ENCODE measurements at places on chromosomes 13 and 19.

GRCh38 chr19:34512254-34512822 is 30.8 kb downstream of the WTIP start:
- DNase-seq, result no peak

- no peak for DNase-seq
Observed at GRCh38 chr19:31527443-31527842, 178.2 kb upstream of the TSHZ3 start.

DNA sequence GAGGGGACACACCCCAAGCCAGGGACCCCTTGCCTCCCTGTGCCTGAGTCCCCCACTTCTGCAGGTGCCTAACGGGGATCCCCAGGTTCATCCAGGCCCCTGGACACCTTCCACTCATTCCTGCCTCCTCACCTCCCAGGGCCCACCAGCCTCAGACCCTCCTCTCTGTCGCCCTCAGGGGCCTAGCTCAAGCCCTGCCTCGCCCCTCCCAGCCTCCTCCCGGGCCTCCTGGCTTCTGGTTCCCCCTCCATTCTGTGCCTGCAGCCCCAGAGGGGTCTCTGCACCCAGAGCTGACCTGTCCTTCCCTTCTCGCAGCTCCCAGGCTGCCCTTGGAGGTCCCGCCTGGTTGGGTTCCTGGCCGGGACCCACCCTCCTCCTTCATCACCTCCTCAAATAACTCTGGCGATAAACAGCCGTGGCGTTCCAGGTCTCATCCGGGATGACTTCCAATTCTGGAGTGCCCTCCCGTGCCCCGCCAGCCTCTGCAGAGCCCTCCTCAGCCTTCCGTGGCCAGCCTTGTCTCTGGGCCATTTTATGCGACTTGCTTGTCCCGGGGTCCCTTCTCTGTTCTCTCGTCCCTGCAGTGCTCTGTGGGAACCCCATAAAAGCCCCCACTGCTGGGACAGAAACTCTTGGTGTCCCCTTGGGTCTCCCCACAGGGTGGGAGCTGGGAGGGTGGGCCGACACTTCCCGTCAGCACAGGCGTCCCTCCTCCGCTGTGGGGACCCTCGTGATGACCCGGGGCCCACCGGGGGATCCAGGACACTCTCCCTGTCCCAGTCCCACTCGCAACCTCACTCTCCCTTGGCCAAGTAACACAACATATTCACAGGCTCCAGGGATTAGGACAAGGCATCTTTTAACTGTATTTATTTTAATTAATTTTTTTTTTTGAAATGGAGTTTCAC is 9.2 kb downstream of the JOSD2 start:
- DNase-seq, result no peak

DNA sequence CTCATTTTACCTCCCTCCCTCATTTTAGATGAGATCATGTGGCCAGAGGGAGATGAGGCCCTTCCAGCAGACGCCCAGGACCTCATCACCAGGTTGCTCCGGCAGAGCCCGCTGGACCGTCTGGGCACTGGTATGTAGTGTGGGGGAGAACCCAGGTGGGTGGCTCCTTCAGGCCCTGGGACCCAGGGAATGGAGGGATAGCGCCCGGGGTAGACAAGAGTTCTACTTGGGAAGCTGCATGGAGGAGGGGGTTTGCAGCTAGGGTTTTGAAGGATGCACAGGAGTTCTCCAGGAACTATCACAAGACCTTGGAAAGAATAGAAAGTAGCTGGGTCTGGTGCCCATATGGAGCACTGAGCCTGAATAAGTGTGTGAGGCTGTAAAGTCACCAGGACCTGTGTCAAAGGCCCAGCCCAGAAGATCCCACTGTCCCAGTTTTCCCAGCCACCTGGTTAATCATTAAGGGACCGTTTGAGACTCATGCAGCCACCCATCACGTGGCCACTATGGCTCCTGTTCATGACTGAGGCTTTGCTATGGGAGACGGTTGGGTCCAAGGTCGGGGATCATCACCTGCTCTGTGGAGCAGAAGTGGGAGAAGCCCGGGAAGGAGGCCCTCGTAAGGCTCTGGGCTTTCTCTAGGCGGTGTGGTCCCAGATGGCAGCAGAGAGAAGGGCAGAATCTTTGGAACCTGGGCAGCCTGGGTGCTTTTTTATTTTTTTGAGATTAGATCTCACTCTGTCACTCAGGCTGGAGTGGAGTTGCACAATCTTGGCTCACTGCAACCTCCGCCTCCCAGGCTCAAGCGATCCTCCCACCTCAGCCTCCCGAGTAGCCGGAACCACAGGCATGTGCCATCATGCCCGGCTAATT is 17.0 kb upstream of the PIK3R2 start:
- DNase-seq, result no peak

GRCh38 chr19:13610039-13610691 is 103.9 kb upstream of the CACNA1A start:
- DNase-seq, result peak; percentile 89

DNA sequence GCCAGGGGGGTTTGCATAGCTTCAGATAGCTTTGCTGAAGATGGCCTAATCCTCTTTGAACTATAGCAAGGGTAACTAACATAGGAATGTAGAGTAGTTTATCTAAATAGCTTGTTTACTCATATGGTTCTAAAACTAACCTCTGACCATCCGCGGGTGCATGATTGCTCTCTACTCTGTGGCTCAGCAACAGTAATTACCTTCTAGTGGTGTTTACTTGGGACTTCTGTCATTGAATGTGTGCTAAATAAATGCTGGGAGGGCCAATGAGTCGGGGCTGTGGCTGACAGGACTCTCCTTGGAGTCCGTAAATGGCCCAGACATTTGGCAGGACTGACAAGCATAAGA is 1461.9 kb downstream of the UQCRFS1 start:
- no peak for DNase-seq

- peak; percentile 5 for DNase-seq
Observed at GRCh38 chr13:113491418-113491883, 940 bp upstream of the DCUN1D2 start.

DNA sequence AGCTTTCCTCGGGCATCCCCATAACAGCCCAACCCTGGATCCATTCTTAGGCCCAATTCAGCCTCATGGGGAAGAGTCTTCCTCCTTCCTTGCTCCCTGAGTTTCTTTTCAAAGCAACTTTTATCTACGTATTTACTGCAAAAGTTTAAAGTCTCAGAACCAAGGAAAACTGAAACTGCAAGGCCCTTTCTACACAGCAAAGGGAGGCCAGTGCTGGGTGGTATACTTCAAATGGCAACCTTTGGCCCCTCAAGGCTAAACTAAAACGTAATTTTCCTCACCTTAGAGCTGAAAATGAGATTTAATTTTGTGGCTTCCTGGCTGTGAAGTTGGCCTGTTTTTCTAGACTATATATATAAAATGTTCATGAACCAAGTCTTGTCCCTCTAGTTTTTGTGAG is 5.6 kb downstream of the CDX2 start:
- no peak for DNase-seq

GRCh38 chr13:66415444-66415843 is 814.7 kb downstream of the PCDH9 start:
- no peak for DNase-seq

- peak; percentile 29 for DNase-seq
Observed at GRCh38 chr19:17402982-17403855, 2.2 kb downstream of the BST2 start.

- DNase-seq, result no peak
Observed at GRCh38 chr13:42484386-42484785, 89.6 kb upstream of the TNFSF11 start.

GRCh38 chr13:23844132-23844531 is 45.1 kb downstream of the MIPEP start:
- no peak for DNase-seq

DNA sequence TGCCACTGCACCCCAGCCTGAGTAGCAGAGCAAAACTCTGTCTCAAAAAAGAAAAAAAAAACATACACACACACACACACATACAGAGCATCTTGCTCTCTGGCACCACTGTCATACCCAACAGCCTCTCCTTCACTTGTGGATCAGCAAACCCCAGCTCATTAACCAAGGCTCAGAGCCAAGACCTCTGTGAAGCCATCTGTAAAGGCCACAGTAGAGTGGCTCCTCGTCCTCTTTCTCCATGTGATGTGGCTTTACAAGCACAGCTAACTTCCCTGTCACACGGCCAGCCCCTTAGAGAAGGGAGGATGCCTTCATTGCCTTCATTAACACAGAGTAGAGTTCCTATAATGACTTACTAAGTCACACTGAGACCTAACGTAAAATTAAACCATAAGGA is 62.7 kb upstream of the LSM14A start:
- no peak for DNase-seq

DNA sequence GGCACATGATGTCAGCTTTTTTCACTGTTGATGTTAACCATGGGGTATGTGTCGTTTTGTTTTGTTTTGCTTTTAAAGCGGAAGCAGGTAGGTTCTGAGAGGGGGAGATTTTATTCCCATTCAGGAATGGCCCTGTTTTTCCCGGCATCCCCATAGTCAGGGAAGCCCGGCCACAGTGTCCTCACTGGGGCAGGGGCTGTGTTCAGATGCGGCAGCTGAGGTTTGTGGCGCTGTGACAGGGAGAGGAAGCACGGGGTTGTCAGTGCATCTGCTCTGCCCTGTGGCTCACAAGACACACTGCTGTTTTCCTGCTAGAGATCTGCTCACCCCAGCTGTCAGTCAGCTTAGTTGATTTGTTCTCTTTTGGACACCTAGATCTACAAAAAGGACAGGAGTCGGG is 27.6 kb downstream of the ANKRD27 start:
- no peak for DNase-seq

- DNase-seq, result peak; percentile 66
Observed at GRCh38 chr19:13089139-13089856, 13.4 kb downstream of the LYL1 start.

DNA sequence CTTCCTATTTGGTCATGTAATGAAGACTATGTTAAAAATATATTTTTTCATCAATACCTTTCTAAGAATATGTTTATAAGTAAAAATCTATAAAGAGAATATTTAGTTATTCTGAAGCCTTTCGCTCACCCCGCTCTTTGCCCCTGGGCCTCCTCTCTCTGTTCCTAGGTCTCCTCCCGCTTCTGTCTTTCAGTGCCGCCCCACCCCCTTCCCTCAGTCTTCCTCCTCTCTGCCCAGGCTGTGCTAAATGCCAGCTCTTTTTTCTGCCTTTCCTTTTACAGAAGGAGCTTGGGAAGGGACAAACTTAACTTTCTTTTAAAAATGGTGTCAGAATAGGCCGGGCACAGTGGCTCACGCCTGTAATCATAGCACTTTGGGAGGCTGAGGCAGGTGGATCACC is 22.8 kb downstream of the HIF3A start:
- no peak for DNase-seq

- no peak for DNase-seq
Observed at GRCh38 chr13:96686286-96686685, 308.0 kb downstream of the OXGR1 start.

DNA sequence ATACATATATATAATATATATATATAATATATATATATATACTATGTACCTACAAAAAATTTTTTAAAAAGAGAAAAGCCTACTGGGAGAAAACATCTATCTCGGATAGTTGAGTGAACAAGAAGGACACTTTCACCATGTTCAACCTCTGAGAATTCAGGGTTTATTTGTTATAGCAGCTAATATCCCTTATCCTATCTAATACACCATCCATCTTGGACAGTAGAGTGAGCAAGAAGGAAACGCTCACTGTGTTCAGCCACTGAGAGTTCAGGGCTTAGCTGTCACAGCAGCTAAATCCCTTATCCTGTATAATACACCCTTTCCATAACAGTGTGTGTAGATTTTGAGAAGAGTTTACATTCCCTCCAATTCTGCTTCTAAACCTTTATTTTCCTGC is 38.1 kb upstream of the CACNA1A start:
- no peak for DNase-seq

- peak; percentile 62 for DNase-seq
Observed at GRCh38 chr13:38350114-38350617, 515 bp downstream of the UFM1 start.

DNA sequence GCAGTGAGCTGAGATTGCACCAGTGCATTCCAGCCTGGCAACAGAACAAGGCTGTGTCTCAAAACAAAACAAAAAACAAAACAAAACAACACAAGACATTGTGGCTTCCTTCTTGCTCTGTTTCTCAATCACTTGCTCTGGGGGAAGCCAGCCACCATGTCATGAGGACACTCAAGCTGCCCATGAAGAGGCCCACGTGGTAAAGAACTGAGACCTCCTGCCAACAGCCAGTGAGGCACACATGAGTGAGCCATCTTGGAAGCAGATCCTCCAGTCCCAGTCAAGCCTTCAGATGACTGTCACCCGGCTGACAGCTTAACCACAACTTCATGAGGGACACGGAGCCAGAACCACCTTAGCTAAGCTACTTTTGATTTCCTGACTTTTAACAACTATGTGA is 25.2 kb downstream of the CPT1C start:
- no peak for DNase-seq

GRCh38 chr19:12648088-12648487 is 18.5 kb downstream of the MAN2B1 start:
- DNase-seq, result no peak

DNA sequence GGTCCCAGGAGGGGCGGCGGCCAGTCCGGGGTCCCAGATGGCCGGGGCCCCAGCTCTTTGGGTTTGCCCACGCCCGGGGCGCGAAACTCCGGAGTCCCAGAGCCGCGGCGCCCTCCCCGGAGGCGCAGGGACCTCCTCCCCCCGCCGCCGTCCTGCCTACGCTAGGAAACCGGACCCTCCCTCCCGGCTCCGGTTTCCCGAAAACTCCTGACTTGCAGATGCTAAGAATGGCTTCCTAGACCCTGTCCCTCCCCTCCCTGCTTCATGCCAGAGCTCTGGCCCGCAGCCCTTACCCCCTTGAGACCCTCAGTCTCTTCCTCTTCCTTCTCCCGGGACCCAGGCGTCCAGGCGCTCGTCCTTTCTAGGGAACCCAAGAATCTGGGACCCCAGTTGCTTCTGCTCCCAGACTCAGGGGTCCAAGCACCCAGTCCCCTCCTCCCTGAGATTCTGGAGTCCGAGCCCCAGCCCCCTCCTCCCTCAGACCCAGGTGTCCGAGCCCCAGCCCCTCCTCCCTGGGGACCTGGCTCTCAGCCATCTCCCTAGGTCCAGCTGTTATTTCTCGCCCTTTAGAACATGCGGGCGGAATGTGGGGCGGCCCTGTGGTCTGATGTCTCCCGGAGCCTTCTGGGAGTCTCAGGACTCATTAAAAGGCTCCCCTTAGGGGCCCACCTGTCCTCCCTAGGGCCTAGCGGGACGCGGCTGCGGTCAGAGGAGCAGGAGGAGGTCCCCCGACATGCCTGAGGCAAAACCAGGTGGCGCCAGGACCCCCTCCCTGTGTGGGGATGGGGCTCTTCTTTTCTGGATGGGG is at the start of gene MYBPC2:
TSS of gene MYBPC2 (plus strand) at position 672 of the 808 bp plus-strand sequence. CDS start at position 734, 62 bp downstream.
- DNase-seq, result peak; percentile 88
